ENCODE measurements at places on chromosomes 2 and 18.

GRCh38 chr2:227971619-227972230, 100.3 kb downstream of the DAW1 start:
- DNase-seq = no peak

DNA sequence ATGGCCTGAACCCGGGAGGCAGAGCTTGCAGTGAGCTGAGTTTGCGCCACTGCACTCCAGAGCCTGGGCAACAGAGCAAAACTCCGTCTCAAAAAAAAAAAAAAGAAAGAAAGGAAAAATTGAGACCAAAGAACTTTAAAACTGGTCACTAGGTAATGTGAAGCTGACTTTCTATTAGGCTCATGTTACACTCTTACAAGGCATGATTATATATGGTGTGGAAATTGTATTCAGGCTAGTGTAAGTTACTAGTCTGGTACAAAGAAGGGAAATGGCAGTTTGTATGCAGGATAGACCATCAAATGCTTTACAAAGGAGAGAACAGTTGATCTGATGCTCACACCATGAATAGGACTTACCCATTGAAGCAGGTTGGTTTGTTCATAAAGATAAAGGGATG, 35.4 kb upstream of the ARMC9 start:
- no peak for DNase-seq

DNA sequence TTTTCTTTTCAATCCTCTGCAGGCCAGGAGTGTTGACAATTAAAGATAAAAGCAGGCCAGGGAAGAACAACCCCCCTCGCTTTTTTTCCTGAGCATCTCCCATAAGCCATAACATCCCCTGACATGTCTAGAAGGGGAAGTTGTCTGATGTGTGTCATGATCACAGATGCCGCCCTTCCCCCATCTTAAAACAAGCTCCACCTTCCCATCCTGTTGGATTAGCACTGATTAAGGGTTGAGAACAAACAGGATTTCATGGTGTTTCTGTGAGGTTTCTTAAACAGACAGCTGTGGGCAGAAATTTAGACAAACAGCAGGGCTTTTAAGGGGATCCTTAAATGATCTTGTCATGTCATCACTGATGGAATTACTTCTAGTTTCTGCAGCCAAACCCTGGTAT, 59.4 kb upstream of the UPP2 start:
- no peak for DNase-seq

- DNase-seq = no peak
These were observed 136.1 kb downstream of the PARD3B start for GRCh38 chr2:204681412-204681811.

DNA sequence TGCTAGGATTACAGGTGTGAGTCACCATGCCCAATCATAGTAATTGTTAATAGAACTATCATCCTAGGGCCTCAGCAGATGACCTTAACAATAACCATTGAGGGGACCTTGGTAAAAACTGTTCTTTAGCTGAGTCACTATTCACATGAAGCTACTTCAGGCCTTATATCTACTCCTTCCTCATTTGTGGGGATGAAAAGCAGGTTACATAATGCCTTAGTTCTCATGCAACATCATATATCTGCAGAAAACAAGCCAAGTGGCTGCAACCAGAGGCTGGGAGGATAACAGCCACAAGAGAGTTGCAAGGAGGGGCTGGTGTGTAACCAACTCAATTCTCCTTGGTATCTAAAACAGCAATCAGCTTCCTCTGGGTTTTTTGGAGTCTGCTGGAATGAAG, 445.4 kb downstream of the NBAS start:
- DNase-seq = no peak

- DNase-seq = no peak
These were observed 34.4 kb upstream of the DARS1 start for GRCh38 chr2:136019825-136020224.

DNA sequence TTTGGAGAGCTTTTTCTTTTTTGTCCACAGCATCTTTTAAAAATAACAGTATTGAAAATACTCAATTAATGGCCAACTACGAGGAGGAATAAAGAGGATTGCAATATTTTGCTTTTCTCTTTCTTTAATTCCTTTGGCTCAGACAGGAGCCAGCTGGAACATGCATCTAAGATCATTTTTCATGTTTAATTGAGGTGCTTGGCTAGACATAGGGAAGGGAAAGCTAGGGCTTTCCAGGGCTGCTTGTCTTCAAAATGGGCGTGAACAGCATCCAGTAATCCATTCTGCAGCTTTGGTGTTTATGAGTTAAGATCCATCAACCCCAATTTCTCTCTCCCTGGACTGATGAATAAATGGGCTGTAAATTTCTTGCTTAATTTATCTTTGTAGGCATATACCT, 323.0 kb downstream of the PTPRM start:
- no peak for DNase-seq

GRCh38 chr2:237913193-237913917, 53.5 kb upstream of the UBE2F start:
- no peak for DNase-seq

GRCh38 chr2:190283783-190284182, 35.8 kb downstream of the HIBCH start:
- no peak for DNase-seq

DNA sequence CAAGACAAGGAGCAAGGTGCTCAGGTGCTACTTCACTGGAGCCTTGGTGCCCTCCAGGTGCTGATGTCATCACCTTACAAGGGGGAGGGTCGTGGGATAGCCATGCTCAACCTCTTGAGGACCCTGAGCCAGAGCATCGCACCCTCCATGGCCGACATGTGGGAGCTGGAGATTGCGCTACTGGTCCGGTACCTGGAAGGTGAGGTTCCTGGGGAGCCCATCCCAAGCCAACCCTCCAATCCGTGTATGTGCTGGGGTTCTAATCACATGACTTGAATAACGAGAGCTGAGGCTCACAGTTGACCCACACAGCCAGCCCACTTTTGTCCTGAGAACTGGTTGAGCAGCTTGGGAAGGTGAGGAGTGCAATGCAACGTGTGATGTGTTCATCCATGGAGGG, 25.9 kb downstream of the MROH2A start:
- no peak for DNase-seq

DNA sequence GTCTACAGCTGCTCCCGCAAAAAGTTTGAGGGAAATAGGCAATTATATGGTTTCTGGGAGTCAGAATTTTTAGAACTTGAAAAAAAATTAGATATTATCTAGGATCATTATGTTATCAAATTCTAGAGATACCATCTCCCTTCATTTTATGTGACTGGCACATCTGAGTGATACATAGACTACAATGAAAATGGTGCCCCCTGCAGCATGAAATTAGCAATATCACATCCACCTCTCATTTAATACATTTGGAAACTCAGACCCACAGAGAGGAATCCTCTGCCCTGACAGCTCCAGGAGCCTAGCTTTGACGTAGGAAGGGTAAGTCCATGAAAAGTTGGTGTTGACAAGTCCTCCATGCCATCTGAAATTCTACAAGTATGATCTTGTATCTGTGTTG, 381.6 kb downstream of the SUCLG1 start:
- peak; percentile 10 for DNase-seq

DNA sequence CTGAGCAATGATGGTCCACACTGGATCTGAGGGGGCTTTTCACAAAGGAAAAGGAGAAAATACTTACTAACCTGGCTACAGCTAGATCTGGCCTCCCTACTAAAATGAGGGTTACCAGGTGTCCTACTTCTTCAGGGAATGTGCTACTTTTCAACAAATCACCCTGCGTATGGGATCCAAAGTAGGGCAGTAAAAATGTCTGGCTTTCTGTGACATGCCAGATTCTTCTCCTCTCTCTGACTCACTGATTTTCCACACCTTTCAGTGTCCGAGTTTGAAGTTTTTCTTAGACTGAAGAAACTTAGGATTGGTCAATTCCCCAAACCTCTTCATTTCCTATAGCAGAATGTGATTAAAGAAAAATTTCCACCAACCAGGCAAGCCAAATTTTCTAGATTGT, 71.2 kb downstream of the SLC8A1 start:
- DNase-seq = no peak

DNA sequence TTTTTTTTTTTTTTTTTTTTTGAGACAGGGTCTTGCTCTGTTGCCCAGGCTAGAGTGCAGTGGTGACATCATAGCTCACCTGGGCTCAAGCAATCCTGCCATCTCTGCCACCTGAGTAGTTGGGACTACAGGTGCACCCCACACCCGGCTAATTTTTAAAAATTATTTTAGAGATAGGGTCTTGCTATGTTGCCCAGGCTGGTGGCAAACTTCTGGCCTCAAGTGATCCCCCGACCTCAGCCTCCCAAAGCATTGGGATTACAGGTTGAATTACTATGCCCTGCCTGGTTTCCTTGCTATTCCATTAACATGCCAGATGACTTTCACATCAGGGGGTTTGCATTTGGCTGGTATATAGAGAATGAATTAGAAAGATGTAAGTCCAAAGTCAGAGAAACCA, 253.2 kb downstream of the CAMKMT start:
- no peak for DNase-seq

DNA sequence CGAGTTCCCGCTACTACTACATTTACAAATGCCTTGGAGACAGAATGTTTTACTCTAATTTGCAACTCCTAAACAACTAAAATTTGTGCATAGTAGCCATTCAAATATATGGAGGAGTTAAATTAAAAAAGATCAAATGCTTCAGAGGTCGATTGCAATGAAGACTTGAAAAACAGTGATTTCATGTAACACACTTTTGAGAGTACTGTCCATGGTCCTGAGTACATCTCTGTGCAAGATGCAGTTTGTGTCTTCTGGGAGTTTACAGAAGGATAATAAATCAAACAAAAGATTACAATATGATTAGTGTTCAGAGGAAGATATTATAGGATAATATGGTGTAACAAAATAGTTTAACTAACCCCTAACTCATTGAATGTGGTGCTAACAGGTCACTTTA, 894.7 kb downstream of the TMEM182 start:
- no peak for DNase-seq

DNA sequence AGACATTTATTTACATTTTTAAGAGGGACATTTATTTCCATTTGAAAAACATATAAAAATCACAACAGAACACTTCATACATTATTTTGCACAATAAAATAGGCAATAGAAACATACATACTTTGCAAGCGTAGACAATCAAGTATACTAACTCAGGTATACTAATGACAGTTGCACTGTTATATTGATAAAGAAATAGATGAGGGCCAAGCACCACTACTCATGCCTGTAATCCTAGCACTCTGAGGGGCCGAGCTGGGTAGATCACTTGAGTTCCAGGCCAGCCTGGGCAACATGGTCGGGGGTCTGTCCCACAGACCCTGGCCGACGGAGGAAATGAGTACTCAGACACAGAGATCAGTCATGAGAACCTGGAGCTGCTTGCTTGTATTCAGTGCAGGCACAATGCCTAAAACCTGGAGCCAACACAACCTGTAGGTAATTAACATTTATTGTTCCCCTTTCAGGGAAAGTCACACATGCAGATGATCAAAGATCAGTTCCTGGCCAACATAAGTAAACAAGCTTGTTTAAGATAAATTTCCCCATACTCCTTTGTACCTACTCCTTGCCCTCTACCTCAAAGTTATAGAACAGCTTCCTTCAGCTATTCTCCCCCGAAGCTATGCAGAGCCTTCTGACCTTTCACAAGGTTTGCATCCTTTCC, 1960.2 kb downstream of the SUCLG1 start:
- no peak for DNase-seq

DNA sequence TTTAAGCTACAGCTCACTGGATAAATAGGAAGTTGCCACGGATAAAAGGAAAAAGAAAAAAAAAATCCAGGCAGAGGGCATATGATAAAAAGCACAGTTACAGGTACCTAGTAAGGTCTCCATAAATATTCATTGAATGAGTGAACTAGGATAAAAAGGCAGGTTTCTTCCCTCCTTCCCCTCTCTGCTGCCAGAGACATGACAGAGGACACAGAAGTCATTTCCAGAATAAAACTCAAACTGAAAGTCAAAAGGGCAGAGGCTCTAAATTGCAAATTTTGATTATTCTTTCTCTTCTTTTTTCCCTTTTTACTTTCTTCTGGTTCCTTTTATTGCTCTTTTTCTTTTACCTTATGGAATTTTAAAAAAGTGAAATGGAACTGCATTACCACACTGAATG, 7.7 kb downstream of the CD302 start:
- DNase-seq = no peak

GRCh38 chr2:7430869-7431641, 513.8 kb downstream of the RNF144A start:
- peak; percentile 77 for DNase-seq

- DNase-seq = no peak
These were observed 10.4 kb downstream of the ST8SIA3 start for GRCh38 chr18:57362714-57363113.

- DNase-seq = no peak
These were observed 77.9 kb downstream of the CCDC93 start for GRCh38 chr2:117935954-117936353.

DNA sequence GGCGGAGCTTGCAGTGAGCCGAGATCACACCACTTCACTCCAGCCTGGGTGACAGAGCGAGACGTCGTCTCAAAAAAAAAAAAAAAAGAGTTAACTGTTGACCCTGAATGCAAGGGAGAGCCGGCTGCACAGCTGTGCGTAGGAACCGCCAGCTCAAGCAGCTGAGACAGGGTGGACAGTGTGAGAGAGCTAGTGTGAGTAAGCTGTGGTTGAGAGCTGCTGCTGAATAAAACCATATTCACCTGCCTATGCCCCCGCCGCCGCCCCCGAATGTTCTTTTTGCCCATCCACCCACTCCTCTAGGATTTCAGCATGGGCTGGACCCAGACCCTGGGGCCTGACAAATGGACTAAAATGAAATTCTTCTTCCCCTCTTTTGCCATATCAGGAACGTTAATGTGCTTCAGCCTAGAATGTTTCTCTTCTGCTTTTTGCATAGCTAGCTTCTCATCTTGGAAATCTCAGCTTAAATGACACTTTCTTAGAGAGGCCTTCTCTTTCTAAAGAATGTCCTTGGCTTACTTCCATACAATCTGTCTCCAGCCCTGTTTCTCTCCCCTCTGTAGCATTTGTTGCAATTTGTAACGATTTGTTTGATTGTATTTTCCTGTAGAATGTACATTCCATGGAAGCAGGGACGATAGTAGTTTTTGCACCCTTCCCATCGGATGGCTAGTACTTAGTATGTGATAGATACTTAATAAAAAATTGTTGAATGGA, 142.7 kb downstream of the KLHL14 start:
- DNase-seq = no peak

GRCh38 chr2:85522090-85522647, 16.8 kb upstream of the MAT2A start:
- DNase-seq = no peak

DNA sequence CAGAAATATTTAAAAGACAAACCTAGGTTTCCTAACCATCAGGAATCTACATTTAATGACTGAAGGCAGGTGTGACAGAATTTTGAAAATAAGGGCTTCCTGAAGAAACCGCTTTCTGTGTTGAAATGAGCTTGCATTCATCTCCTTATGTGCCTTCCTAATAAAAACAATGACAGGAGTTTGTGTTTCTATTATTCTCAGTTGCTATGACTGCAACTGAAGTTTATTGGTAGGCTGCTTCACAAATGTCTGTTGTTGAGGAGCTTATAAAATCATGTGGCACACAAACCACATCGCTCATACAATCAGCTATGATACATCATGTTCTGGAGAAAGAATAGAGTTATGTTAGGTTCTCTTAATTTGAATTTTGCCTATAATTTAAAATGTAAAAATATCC, 362.7 kb upstream of the SLC8A1 start:
- DNase-seq = no peak

- DNase-seq = no peak
These were observed 9.8 kb upstream of the FZD5 start for GRCh38 chr2:207779523-207779922.

GRCh38 chr2:209688385-209688784, 83.2 kb upstream of the UNC80 start:
- no peak for DNase-seq
